Fibroblast of upper back skin (primary cell): ENCODE measurements at places on chromosomes 12 and 14.

- no peak for DNase-seq
These were observed 1.6 kb downstream of the TSSK4 start for GRCh38 chr14:24207104-24207551.

DNA sequence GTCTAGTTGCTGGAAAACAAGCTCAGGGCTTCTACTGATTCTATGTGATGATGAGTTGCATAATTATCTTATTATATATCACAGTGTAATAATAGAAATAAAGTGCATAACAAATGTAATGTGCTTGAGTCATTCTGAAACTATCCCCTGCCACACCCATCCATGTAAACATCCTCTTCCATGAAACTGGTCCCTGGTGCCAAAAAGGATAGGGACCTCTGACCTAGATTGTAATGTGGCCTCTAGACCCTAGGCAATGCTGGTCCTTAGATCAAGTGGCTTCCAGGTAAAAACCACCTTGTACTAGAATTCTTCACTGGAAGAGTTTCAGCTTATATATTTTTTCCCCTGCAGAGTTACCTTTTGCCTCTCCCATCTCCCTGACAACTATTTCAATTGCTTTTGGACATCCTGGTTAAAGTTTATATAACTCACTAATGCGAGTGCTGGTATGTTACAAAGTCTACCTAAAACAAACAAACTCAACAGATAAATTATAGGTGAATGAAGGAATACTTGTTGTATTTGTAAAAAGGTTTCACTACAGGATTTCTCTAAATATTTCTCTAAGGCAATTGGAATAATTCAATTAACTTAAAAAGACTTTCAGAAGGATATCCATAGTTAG, 462.5 kb downstream of the NAV3 start:
- peak; percentile 39 for DNase-seq

DNA sequence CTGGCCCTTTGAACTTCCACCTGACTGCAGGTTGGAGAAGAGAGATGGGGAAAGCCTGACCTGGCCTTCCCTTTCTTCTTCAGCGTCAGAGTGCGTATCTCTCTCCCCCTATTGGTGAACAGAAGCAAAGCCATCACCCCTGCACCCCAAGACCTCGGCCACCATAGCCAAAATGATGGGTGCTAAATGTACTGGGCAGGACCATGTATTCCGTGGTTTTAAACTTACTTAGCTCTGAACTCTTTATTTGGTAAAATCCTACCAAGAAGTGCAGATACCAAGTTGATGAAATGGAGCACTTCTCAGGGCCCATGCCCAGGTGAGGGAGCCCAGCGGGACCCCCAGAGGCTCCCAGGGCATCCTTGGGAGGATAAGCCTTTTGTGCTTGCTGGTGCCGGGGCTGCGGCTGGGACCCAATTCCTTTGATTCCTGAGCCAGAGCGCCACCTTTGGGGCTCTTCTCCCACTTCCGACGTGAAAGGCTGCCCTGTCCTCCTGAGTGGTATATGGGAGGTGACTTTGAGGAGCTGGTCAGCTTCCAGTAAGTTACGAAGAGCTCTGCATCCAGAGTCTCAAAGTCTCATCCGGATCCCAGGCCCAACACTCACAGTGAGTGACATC, 9.4 kb downstream of the CCND2 start:
- no peak for DNase-seq

- DNase-seq: peak; percentile 78
These were observed 8.4 kb upstream of the PGF start for GRCh38 chr14:74963705-74964271.

DNA sequence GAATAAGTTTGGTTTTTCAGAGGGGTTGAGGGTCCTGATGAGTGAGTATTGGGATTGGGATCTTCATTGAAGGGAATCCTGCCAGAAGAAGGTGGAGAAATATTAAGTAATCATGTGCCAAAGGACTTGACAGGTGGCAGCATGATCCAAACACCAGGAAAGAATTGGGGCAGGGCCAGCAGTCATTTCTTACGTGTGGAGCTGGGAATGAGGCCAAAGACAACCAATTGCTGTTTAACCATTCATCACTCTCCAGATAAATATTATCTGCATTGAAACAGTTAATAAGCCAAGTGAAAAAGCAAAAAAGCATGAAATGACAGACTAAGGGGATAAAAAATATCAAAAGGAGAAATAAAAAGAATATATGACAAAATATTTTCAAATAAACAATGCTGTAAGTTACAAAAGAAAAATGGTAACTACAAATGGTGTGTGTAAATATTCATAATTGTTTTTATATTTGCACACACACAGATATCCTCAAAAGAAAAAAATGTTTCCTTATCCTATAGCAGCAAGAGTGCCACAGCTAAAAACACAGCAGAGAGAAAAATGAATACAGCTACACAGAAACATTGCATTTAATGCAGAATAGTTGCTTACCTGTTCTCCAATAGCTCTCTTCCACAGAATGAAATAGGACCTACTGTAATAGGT, 26.2 kb downstream of the C2CD5 start:
- no peak for DNase-seq

DNA sequence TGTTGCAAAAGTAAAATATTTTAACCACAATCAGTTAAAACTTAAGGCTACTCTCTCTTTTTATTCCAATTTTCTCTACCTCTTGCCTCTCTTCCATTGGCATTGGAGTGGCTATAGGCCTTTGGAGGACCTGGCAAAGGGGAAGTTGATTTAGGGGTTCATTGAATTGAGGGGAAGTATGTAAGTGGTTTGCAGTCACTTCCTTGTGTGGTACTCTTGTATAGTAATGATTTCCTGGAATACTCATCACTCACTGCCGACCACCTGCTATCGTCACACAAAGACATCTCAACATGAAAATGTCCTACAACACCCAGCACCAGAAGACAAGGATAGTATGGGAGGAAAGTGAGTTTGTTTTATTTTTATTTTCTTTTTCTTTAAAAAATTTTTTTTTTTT, 45.7 kb upstream of the CPM start:
- no peak for DNase-seq

DNA sequence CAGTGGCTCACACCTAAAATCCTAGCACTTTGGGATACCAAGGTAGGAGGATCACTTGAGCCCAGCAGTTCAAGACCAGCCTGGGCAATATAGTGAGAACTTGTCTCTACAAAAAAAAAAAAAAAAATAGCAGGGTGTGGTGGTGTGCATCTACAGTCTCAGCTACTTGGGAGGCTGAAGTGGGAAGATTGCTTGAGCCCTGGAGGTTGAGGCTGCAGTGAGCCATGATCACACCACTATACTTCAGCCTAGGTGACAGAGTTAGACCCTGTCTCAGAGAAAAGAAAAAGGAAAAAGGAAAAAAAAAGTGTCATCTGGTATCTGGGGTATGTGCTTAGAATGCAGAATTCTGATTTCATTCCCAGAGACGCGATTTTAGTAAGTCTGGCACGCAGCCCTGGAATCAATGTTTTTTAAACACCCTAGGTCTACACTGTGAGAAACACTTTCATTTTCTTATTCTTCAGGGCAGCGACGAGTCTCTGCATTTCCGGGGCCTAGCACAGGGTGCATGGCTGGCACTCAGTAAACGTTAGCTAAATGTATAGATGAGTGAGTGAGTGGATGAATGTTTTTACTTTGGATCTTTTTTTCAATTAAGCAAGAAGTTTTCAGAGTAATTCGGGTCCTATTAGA, 243.8 kb upstream of the PWP1 start:
- DNase-seq: peak; percentile 41

DNA sequence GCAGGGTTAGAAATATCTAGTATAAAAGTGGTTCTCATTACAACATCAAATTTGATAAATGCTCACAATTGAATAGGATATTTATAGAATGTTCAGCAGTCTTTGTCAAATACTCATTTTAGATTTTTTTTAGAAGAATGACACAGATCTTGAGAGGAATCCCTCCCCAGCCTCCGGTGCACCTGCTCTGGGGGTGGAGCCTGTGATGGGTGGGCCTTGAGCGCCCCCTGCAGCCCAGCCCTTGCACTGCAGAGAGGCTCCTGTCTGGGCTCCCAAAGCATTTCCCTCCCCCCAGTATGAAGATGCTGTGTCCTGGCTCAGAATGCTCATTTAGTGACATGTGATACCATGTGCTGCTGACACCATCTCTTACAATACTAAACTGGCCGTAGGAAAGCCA, 792.3 kb downstream of the TMEM121 start:
- no peak for DNase-seq
